ENCODE measurements at places on chromosomes 12 and 14. TPM values are rescaled to one million over a fixed set of nuclear protein-coding genes. Genes with fewer than 3 reads are reported as not detected.

The TSHR gene
- 20.1 TPM for total RNA-seq

The SRRM4 gene
- total RNA-seq = under 0.01 TPM

The RASSF3 gene
- 9.4 TPM for total RNA-seq

The SOAT2 gene
- 0.61 TPM for total RNA-seq

The IL22 gene
- 0.38 TPM for total RNA-seq

The GDF3 gene
- total RNA-seq = 0.24 TPM

The GNB3 gene
- 0.14 TPM for total RNA-seq

The DHH gene
- 0.09 TPM for total RNA-seq

The OVCH1 gene
- total RNA-seq = 0.19 TPM

GRCh38 chr14:71341156-71341555, 433.9 kb downstream of the PCNX1 start:
- DNase-seq = no peak
- no peak overlapping the region for H3K27ac ChIP-seq
- no peaks in the 10 kb centered on the region for H3K4me1 ChIP-seq
- H3K4me3 ChIP-seq = no peak overlapping the region
- H3K36me3 ChIP-seq = no peaks in the 10 kb centered on the region
- H3K27me3 ChIP-seq = no peaks in the 10 kb centered on the region

GRCh38 chr14:57189070-57189469, 79.6 kb downstream of the EXOC5 start:
- H3K4me3 ChIP-seq = no peak overlapping the region
- H3K4me1 ChIP-seq = no peaks in the 10 kb centered on the region
- no peaks in the 10 kb centered on the region for H3K36me3 ChIP-seq
- peaks cover 3% of the 10 kb centered on the region for H3K27me3 ChIP-seq
- no peak for DNase-seq

DNA sequence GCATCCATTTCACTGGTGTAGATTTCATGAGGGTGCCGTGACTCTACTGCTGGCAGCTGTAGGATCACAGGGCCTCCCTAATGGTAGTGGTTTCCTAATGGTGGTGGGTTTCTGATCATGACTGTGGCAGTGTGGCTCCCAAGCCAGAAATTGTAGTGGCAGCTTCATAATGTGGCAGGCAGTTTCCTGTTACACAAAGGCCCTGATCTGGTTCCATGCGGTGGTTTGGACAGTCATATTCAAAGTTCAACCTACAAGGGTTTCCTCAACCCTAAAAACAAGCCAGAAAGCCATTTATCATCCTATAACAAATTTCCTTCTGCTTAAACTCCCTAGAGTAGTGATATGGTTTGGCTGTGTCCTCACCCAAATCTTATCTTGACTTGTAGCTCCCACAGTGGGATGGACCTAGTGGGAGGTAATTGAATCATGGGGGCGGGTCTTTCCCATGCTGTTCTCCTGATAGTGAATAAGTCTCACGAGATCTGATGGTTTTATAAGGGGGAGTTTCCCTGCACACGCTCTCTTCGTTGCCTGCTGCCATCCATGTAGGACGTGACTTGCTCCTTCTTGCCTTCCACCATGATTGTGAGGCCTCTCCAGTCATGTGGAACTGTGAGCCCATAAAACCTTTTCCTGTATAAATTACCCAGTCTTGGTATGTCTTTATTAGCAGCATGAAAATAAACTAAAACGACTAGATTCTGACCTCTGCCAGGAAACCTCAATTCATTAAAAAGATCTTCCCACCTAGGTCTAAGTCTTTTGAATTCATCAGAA, 257.1 kb downstream of the EFCAB11 start:
- H3K27ac ChIP-seq = no peak overlapping the region
- no peak overlapping the region for H3K4me3 ChIP-seq
- DNase-seq = no peak
- H3K36me3 ChIP-seq = no peaks in the 10 kb centered on the region

DNA sequence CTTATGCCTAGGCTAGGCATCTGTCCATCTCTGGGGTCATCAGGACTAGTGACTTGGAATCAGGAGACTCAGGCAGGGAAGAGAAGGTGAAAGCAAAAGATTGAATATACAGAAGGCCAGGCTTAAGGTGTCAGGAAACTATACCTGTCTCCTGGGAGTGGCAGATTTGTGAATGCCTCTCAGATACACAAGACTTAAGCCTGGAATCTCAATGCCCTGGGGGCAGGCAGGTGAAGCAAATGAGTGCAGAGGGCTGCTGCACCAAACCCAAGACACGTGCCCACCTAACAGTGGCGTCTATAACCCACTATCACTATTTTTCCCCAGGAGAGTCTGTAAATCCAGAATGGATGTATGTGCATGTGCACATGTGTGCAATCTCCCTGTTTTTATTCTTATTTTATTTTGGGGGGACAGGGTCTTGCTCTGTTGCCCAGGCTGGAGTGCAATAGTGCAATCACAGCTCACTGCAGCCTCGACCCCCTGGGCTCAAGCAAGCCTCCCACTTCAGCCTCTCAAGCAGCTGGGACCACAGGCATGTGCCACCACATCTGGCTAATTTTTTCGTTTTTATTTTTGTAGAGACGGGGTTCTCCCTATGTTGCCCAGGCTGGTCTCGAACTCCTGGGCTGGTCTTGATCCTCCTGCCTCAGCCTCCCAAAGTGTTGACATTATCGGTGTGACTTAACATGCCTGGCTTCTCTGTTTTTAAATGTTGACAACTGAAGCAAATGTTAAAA, 31.9 kb upstream of the FOS start:
- H3K4me3 ChIP-seq = no peak overlapping the region
- DNase-seq = no peak
- peak overlapping the region; percentile 72 for H3K27ac ChIP-seq

DNA sequence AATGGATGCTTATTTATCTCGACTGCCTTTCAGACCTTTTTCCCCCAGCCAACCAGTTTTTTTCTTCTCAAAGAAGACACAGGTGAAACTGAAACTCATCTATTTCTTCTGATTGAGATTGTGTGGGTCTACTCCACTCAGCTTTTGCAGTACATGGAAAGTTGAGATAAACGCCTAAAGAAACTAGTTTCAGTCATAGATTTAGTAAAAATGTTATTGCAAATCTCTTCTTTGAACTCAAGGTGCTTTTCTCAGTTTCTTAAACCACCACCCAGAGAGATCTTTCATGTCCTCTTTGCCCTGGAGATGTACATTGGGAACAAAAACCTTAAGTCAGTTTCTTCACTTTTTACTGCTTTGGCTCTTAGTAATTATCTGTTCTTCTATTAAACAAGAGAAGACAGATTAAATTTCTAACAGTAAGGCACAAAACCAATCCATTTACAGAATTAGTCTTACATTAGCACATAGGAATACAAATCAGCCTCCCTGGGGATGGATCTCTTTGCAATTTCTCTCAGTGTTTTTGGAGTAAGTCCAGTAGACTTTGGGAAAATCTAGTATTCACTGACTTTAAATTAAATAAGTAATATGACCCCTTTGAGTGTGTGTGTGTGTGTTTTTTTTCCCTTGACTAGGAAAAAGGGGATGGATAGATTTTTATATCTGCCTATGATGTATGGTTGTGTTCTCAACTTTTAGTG, 11.6 kb downstream of the FBXW8 start:
- H3K27ac ChIP-seq = no peak overlapping the region
- DNase-seq = no peak
- H3K27me3 ChIP-seq = no peaks in the 10 kb centered on the region
- no peaks in the 10 kb centered on the region for H3K36me3 ChIP-seq

DNA sequence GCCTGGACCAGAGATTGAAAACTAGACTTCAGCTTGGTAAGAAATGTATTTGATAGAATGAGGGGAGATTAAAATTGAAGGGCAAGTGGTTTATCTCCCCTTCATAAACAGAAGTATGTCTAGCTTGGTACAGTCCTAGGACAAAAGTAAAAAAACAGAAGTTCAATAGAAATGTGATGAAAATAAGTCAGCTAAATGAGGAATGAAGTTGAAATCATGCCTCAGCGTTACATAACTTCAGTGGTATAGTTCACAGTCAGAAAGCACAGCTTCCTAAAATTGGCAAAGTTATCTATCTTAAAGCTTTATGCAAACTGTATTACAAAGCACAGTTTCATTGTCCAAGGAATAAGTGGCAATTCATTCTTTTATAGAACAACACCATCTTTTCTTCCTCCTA, 90.2 kb upstream of the SYT10 start:
- no peak overlapping the region for H3K4me3 ChIP-seq
- H3K27ac ChIP-seq = no peak overlapping the region
- H3K36me3 ChIP-seq = no peaks in the 10 kb centered on the region
- no peaks in the 10 kb centered on the region for H3K27me3 ChIP-seq

GRCh38 chr14:92877757-92878431, 45.1 kb upstream of the CHGA start:
- H3K4me3 ChIP-seq = no peak overlapping the region
- no peaks in the 10 kb centered on the region for H3K36me3 ChIP-seq

GRCh38 chr12:105331805-105332251, 1.3 kb downstream of the C12orf75 start:
- DNase-seq = peak; percentile 41
- H3K4me1 ChIP-seq = peaks cover 14% of the 10 kb centered on the region
- no peaks in the 10 kb centered on the region for H3K36me3 ChIP-seq
- no peaks in the 10 kb centered on the region for H3K27me3 ChIP-seq

GRCh38 chr12:9342614-9343353, 134.6 kb upstream of the PZP start:
- no peak overlapping the region for H3K4me3 ChIP-seq
- DNase-seq = no peak
- no peaks in the 10 kb centered on the region for H3K27me3 ChIP-seq
- peaks cover 2% of the 10 kb centered on the region for H3K36me3 ChIP-seq

DNA sequence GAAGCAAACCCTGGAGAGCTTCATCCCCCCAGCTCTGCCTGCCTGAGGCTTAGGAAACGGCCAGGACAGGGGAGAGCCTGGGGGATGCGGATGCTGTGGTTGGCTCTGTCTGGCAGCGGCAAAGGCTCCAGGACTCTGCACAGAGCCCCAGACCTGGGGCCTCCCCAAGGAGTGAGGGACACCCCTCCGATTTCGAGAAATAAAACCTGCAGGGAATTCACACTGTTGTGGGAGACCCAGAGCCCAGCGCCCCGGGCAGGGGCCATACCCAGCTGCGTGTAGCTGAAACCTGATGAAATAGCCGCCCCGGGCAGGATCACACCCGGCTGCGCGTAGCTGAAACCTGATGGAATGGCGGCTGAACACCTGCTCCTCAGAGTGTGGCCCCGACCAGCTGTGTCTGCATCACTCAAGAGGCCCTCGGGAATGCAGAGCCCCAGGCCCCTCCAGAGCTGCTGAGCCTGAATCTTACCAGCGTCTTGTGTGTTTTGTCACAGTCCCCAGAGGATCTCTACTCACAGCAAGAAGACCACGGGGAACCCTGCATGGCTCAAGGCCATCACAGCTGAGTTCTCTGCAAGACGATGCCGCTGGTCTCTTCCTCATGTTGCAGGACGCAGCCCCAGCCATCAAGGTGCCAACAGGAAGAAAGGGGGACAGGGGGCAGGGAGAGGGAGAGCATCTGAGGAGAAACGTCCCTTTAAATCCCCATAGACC, 46.5 kb upstream of the GALNT9 start:
- no peak for DNase-seq
- H3K4me3 ChIP-seq = no peak overlapping the region
- no peaks in the 10 kb centered on the region for H3K4me1 ChIP-seq
- peaks cover 3% of the 10 kb centered on the region for H3K27me3 ChIP-seq
- no peak overlapping the region for H3K27ac ChIP-seq
- no peaks in the 10 kb centered on the region for H3K36me3 ChIP-seq

- H3K36me3 ChIP-seq = no peaks in the 10 kb centered on the region
- H3K4me1 ChIP-seq = no peaks in the 10 kb centered on the region
- H3K27me3 ChIP-seq = no peaks in the 10 kb centered on the region
- no peak overlapping the region for H3K4me3 ChIP-seq
- H3K27ac ChIP-seq = no peak overlapping the region
- DNase-seq = no peak
Observed at GRCh38 chr12:83128540-83128939, 441.8 kb downstream of the TMTC2 start.

GRCh38 chr12:54390668-54391551, 6.4 kb upstream of the ZNF385A start:
- peaks cover 10% of the 10 kb centered on the region for H3K4me1 ChIP-seq
- peak; percentile 81 for DNase-seq
- H3K27ac ChIP-seq = peak overlapping the region; percentile 71

DNA sequence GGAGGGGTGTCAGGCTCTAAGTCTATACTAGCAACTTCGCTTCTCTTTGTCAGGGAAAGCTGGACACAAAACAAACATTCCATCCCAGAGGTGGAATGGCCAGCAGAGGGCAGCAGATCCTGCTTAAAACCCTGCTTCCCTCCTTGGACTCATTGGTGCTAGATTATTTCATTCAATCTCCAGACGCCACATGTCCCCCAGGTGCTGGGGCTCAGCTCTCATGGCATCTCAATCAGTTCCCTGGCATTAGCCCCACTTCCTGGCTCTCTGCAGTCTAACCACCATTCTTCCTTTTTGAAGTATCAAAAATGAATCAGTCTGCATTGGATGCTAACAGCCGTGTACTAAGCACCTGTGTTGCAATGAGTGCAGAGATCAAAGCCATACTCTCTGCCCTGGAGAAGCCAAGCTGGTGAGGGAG, 8.1 kb upstream of the PPP1R1A start:
- peaks cover 25% of the 10 kb centered on the region for H3K27me3 ChIP-seq
- H3K36me3 ChIP-seq = no peaks in the 10 kb centered on the region
- H3K4me1 ChIP-seq = peaks cover 2% of the 10 kb centered on the region
- no peak overlapping the region for H3K27ac ChIP-seq
- no peak overlapping the region for H3K4me3 ChIP-seq

DNA sequence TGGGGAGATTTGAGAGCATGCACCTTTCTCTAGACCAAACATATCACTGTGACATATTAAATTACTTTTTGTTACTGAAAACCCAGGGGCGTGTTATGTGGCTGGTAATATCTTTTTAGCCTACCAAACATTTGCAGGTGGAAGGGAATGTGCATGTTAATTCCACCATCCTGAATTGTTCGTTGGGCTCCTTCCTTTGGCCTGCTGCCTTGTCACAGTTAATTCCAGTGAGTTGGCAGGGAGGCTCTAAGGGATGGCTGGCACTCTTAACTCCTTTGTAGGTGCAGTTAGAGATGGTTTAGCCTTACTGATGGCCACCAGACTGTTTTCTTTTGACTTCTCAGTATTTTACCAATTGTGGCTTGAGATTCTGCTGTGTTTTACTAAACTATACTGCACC, 64.5 kb downstream of the DIP2B start:
- no peaks in the 10 kb centered on the region for H3K27me3 ChIP-seq
- DNase-seq = no peak
- no peak overlapping the region for H3K27ac ChIP-seq
- peaks cover 7% of the 10 kb centered on the region for H3K4me1 ChIP-seq
- no peaks in the 10 kb centered on the region for H3K36me3 ChIP-seq
- no peak overlapping the region for H3K4me3 ChIP-seq

- H3K4me1 ChIP-seq = no peaks in the 10 kb centered on the region
- no peak for DNase-seq
- no peaks in the 10 kb centered on the region for H3K27me3 ChIP-seq
- H3K4me3 ChIP-seq = no peak overlapping the region
- H3K27ac ChIP-seq = no peak overlapping the region
Observed at GRCh38 chr14:55915456-55915855, 202.8 kb upstream of the PELI2 start.
